ENCODE measurements at places on chromosomes 6 and 20.

- no peak for DNase-seq
Observed at GRCh38 chr20:362271-363254, 15.7 kb downstream of the NRSN2 start.

DNA sequence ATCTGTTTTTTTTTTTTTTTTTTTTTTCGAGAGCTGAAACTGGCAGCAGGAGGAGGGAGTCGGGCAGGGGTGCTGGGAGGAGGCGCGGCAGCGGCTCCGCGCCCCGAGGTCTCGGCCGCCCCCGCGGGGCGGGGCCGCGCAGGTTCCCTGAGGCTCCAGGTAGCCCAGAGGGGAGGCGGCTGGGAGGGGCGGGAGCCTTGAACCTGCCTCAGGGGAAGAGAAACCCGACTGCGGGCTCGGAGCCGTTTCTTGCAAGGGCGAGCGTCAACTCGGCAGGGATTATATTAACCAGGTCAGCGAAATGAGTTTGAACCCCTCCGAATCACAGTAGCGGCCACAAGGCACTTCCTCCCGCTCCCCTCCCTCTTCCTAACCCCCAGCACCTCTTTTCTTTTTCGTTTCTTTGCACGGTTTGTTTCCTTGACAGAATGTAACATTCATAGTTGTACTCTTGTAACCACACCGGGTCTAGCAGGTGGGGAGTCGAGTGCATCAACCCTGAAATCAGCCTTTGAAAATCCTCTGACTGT is 2.0 kb downstream of the MYB start:
- peak; percentile 79 for DNase-seq

DNA sequence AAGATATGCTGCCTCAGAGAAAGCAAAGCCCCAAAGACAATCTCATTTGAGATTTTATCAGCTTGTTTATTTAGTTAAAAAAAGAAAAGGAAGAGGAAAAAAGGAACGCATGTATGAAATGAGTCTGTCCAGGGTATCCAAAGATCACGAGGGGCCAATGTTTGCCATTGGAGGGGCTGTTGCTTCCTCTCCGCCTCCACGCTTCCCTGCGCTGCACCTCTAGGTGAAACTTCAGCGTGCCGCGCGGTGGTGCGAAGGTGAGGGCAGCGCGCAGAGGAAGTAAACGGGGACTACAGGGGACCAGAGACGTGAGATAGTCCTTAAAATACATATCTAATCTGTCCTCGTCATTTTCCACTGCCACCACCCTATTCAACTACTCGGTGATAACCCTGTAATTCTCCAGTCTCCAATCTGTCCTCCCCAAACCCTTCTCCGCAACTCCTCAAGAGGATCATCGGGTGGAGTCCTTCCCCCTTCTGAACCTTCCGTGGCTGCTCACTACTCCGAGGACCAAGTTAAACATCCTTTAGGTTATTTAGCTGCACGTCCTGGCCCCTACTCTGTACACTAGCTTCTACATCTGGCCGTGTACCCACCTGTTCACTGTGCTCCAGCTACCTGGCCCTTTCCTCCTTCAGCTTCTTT is 1.1 kb upstream of the DCBLD1 start:
- DNase-seq, result peak; percentile 41

- no peak for DNase-seq
Observed at GRCh38 chr6:41937861-41938574, 3.6 kb downstream of the CCND3 start.

- no peak for DNase-seq
Observed at GRCh38 chr6:151081656-151082055, 158.1 kb upstream of the AKAP12 start.

DNA sequence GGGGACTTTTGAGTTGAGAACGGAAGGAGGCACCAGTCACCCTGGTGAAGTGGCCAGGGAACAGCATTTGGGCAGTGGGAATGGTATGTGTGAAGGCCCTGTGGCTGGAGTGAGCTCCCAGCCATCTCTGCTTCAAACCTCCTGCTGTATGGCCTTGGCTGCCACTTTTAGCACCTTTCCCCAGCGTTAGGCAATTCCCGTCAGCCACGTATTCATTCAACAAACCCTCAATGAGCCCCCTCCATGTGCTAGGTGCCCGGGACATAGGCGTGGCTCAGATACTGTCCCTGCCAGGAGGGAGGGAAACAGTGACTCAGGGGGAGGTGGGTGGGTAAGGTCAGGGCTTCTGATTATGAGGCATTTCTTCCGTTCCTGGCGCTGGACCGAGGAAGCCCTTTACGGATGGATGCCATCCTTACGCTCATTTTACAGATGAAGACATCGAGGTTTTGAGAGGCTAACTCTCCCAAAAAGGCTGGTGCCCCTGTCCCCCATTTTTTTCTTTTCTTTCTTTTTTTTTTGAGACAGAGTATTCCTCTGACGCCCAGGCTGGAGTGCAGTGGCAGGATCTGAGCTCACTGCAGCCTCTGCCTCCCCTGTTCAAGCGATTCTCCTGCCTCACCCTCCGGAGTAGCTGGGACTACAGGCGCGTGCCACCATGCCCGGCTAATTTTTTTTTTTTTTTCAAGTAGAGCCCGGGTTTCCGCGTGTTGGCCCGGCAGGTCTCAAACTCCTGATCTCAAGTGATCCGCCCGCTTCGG is 37.5 kb downstream of the SRC start:
- peak; percentile 25 for DNase-seq

GRCh38 chr6:82984720-82985119 is 80.9 kb downstream of the UBE3D start:
- DNase-seq, result no peak

DNA sequence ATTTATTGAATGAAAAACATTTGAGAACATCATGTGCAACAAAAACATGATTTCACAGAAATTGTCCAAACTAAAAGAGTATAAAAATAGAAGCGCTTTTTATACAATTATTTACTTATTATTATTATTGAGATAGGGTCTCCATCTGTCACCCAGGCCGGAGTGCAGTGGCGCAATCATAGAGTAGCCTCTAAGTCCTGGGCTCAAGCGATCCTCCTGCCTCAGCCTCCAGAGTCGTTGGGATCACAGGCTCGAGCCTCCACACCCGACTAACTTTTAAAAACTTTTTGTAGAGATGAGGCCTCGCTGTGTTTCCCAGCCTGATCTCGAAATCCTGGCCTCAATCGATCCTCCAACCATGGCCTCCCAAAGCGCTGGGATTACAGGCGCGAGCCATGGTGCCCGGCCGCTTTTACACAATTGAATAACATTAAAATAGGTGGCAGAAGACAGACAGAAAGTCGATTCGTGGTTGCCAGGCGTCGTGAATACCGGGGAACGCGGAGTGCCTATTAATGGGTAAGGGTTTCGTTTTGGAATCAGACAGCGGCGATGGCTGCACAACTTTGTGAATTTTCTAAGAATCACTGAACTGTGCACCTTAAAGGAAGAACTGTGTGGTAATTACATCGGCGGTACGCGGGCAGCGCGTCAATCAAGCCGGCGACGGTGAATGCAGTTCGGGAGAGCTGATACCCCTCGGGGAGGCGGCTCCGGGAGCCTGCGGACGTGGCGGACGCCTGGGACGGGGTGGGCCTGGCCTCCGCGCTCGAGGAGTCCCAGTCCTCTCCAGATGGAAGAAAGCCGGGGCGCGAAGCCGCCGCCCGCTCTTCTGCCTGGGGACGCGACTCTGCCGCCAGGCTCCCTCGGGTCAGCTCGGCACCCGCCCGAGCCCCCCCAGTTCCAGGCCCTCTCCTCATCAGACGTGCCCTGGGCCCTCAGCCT is 807 bp downstream of the TBC1D20 start:
- DNase-seq, result peak; percentile 88

DNA sequence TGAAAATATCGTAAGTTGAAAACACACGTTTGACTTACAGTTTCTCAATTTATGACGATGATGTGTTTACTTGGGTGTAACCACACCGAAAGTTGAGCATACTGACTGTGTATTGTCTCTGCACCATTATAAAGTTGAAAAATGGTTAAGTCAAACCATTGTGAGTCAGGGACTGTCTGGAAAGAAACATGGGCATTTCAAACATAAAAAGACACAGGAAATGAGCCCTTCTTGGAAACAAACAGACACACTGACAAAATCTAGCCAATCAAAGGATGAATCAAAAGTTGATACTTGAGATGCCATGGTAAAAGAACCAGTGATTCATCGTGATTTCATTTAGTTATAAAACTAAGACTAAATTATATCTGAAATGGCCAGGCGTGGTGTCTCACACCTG is 5.3 kb downstream of the POPDC3 start:
- DNase-seq, result no peak

DNA sequence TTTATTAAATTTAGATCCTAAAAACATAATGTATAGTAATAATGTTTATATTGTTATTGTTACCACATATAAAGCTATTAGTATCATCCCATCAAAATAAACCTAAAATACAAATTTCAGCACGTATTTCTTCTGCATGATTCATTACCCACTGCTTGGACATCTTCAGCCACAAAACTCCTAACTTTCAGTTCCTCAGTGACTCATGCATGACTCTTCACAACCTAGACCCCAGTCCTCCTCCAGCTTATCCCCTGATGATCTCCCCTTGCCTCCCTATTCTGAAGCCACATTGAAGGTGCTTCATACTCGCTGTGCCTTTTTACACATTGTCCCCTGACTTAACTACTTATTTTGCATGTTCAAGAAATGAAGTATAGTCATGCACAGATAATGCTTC is 11.2 kb upstream of the GPRC6A start:
- DNase-seq, result no peak

Data from H7 (cell line).